ENCODE measurements at places on chromosomes 11 and 22.

GRCh38 chr11:117096201-117096991 is 1.8 kb downstream of the SIK3 start:
- DNase-seq, result peak; percentile 52

DNA sequence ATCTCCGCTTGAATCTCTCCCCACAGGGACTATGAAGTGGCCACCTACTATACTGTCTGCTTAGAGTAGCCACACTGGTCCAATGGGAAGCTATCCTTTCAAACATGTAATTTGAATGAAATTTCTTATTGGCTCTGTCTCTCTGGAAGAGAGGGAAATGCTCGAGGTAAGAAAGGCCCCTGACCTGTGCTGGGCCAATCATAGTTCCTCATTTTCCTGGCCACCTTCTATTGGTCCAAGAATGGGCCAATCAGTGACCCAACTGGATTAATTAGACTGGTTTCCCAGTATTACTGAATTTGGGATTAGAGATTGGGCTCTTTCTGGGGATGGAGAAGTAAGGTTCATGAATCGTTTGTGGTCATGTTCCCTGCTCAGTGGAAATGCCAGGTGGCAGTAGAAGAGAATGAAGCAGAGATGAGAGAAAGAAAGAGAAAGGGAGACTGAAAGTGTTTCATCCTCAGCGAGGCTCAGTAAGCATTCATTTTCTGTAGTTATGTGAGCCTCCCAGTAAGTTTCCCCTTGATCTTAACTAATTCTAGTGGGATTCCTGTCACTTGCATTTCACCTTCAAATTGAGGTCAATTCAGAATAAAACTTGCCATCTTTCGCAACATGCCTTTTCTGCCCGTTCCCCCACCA is 8.4 kb upstream of the MMP20 start:
- no peak for DNase-seq

- DNase-seq, result no peak
Measured at GRCh38 chr22:29469755-29470154, 10.3 kb upstream of the NEFH start.

DNA sequence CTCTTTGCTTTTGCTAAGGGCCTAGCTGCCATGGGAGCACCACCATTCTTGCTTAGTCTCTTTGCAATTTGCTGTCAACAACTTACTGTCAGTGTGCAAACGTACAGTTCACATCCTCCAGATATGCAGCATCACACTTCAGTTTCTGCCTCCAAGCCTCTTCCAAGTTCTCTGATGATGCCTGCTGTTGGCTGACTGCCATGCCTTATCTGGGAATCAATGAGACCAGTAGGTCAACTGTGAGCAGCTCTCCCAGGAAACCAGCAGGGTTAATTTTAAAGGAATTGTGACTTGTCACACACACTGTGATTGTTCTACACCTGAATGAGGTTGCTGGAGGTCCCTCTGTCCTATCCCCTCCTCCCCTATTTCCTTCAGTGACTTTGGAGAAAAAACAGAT is 56.0 kb downstream of the COPB1 start:
- DNase-seq, result no peak

GRCh38 chr11:93560199-93560932 is 17.2 kb upstream of the SMCO4 start:
- DNase-seq, result no peak

DNA sequence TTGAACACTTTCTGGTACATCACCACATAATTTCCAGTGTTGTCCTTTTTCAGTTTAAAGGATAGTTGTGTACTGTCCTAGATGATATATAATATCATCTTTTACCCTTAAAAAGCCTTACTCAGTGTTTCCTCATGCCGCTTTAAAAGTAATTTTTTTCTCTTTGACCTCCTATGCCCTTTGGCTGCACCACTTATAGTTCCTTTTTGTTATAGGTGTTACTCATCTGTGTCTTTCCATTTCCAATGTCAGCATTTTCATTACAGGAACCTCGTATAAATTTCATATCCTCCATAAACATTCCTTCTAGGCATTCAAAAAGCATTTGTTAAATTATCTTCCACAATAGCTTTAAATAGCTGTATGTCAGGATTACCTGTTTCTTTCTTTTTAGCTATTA is 40.8 kb downstream of the USP47 start:
- no peak for DNase-seq

DNA sequence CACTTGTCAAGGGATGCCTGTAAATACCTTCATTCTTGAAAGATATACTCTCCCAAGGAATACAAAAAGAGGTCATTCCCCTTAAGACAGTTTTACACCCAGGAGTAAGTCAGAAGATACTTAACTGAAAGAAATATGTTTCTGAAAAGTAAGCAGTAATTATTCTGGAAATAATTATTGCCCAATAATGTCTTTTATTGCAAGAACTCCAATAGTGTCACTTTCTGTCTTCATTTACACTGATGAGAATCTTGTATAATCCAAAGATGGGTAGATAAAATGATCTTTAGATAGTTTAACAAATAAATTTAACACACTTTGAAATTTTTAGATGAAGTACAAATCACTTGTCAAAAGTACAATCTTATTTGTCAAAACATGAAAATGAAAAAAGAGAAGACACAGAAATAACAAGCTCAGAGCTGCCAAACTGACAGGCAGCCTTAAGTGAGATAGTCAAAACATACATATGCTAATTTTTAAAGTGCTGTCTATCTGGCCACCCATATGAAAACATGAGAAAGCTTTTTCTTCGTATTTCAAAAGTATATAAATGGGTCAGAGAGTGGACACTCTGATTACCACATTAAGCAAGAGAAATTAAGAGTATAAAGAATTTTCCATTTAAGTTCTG is 225.1 kb downstream of the TTC28 start:
- no peak for DNase-seq

GRCh38 chr11:61985869-61986268 is 18.4 kb upstream of the FTH1 start:
- no peak for DNase-seq

DNA sequence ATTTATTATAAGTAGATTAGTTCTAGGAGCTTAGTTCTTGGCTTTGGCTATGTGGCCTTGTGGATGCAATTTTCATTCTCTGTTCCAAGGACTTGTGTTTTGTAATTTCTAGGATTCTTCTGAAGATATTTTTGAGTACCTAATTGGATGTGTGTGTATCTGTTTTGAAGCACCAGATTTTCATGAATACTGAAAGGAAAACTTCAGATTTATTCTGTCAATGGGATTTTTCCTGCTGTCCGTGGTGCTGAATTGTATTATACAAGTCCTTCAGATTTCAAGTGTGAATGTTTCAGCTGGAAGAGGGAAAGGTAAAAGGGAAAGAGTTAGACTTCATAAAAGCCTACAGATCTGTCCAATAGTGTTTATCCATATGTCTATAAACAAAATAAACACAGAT is 18.2 kb upstream of the SYN3 start:
- DNase-seq, result no peak

- no peak for DNase-seq
Measured at GRCh38 chr11:10856689-10857458, 979 bp downstream of the ZBED5 start.

- no peak for DNase-seq
Measured at GRCh38 chr11:36501236-36501635, 8.8 kb downstream of the TRAF6 start.

DNA sequence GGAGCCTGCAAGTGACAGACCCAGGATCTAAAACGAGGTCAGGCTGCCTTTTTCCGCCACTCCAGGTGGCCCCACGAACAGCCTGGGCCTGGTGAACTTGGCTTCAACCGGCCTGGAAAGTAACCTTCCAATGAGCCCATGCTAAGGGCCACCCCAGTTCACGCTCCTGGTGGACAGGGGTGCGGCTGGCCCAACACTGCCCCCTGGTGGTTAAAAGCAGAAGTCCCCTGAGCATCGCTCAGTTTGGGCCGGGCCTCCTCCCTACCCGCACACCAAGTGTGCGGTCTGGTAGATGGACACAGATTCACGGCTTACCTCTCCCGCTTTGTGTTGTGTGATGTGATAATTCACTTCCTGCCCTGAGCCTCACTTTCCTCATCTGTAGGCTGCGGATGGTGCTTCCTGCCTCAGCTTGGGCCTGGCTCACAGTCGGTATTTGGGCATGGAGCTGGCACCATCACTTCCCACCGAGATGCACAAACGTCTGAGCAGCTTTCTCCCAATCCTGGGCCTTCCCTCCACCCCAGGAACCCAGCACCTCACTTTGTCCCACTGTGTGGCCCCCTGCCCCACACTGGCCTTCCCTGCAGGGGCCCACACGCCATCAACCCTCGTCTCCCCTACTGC is 13.7 kb upstream of the SEC14L3 start:
- peak; percentile 83 for DNase-seq

DNA sequence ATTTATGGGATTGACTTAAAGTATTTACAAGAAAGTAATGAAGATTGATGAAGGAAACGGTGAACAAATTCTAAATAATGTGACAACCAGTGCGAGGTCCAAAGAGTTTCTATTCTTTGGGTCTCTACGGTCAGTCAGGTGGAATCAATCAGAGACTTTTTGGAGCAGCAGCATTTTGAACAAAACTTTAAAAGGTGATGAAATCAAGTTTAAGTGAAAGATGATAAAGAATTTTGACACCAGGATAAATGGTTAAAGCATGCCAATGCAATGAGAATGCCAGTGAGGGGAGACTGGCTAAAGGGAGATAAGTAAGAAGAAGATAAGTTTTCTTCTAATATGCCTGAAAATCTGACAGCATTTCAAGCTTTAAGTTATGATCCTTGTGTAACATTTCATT is 67.9 kb downstream of the DCUN1D5 start:
- no peak for DNase-seq

DNA sequence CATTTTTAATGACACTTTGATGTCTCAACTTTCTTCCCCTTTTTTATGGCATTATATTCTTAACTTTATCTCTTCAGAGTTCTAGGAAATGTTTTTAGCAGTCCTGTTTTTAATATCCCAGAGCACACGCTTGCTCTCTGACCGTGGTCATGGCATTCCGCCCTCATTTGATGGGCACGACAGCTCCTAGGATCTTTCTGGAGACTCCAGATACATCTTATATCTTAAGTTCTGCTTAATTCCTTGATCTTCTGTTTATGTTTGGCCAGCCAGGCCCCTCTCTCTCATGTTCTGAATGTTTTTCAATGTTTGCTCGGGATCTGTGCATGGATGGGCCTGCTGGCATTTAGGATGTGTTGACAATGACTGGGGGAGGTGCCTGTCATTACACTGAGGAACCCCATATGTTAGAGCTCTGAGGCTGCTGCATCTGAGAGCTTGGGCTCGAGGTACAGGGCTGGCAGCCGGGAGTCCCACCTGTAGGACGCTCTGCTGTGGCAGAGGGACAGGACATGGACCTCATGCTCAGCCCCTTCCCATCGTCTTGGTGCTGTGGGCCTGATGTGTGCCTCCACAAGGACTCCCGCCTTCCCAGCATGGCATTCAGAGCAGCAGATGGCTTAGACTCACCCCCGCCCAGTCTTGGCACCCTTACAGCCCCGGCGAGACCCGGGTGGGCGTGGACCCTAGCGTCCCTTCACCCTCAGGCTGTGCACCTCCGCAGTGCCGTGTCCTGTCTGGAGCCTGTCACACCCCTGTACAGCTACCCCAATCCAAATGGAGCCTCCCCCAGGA is 75.0 kb downstream of the CDKN1C start:
- DNase-seq, result no peak

DNA sequence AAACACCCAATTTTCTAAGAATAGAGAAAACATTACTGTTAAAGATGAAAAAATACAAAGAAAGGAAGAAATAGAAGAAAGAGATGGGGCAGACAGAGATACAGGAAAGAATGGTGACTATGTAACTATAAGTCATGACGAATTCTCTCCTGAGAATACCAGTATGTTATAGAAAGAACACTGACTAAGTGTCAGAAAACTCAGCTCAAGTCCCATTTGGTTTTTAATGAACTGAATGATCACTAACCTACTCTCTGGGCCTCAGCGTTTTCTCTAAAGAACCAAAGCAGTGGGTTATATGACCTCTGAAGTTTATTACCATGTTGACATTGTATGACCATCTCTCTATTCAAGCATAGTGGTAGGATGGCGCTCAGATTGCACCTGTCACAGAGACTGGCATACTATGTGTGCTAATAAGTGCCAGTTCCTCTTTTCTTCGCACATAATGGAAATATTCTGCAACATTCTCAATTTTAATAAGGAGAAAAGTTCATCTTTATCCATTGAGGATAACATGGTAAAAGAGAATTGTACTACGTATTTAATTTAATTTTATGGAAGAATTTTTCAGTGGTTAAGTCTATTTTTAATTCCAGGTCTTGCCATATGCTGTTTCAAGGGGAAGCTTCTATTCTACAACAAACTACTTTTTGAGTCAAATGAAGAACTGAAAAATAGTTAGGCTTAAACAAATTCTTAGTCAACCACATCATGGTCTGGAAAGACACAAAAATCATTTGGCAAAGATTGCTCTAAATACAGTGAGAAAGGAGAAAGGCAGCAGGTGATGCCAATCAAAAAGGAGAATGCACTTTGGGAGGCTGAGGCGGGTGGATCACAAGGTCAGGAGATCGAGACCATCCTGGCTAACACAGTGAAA is 25.0 kb upstream of the EED start:
- no peak for DNase-seq

- DNase-seq, result peak; percentile 71
Measured at GRCh38 chr22:25404928-25405816, 159.3 kb upstream of the GRK3 start.

- no peak for DNase-seq
Measured at GRCh38 chr11:131925829-131926228, 555.4 kb downstream of the NTM start.

DNA sequence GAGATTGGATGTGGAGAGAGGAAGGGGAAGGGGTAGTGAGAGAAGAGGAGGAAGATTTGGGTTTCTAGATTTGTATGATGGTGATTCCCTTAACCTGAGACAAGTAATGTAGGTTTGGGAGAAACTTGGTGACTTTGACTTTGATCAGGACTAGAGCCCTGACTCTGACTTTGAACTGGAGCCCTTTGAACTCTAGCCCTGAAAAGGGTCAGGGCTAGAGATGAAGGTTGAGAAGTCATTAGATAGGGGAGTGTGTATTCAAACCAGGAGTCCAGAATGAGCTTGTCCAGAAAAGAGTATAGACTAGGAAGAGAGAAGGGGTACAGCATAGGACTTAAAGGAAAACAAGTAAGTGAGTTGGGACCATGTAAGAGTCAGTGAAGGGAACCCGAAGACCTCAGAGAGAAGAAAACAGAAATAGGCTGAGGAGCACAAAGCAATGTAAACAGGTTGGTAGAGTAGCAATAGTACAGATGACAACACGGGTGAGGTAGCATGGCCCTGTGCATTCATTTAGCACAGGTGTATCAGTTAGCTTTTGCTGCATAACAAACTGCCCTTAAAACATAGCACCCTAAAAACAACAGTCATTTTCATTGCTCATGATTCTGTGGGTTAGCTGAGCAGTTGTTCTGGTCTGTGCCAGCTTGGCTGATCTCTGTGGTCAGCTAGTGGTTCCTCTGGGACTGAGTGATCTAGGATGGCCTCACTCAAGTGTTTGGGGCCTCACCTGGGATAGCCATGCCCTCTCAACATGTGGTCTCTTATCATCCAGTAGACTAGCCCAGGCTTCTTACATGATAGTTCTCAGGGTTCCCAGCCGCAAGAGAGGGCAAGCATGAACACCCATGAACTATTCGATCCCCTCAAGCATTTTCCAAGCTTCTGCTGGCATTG is 43.1 kb downstream of the C22orf31 start:
- no peak for DNase-seq

All from activated T-cell treated with anti-CD3 and anti-CD28 coated beads, Interleukin-2, amount 50 U/mL, for 1 hour (primary cell).